ENCODE measurements at places on chromosomes 13 and 19. TPM values are rescaled to one million over a fixed set of nuclear protein-coding genes. Genes with fewer than 3 reads are reported as not detected.
A peak's percentile ranks its signal among the peaks of the same experiment; 100 is the strongest.

DNA sequence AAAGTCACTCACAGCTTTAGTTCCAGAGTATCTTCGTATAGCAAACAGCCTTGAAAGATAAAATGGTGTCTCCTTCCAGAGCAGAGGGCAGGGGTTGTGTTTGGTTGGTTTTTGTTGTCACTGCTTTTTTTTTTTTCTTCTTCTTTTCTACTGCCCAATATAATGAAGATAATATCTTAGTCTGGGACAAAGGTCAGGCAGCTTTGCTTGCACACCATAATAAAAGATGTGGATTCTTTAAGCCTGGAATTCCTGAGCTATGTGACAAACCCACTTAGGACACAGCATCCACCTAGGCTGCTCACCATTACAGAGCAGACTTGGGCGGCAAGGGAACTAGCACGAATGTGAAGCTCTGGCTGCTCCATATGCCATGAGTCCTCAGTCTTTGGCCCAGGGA lies 165.6 kb upstream of the MIR17HG start:
- no peak for DNase-seq

DNA sequence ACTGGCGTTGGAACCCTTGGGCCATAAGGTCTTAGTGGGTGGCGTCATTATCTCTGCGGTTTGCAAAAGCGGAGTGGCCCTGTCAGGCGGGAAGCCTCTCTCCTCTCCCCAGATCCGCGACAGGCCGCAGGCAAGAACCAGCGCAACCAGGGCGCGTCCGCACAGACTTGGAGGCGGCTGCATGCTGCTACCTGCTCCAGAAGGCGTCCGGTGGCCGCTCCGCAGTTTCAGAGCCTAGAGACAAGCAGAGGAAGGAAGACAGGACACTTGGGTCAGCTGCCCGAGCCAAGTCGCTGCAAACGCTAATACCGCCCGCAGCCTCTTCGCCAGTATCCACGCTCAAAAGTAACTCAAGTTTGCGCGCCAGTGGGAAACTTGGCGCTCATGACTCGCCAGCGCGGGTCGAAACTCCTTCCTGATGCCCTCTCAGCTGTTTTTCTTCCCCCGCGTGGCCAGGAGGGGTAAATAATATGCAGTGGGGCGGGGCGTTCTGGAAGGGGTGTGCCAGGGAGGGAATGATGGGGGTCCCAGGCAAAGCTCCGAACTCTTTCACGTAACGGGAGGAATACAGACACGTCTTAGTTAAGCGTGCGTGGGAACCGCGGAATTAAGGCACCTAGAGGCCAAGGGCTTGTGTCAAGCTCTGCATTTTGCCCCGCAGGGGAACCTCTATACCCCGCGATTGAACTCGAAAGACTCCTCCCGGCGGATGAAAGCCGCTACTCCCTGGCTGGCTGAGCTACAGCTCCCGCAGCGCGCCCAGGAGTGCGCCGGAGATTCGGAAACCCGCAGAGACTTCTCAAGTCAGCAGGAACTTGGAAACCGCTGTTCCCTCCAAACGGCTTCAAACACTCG lies at the start of gene EDNRB:
Gene EDNRB, minus strand, starts transcription at position 441 of the 855 bp plus-strand sequence. Its CDS starts 258 bp downstream, at position 183.
- DNase-seq, result no peak

GRCh38 chr19:4371247-4372164 lies 28.1 kb downstream of the MPND start:
- peak; percentile 85 for DNase-seq

GRCh38 chr13:43484432-43485225 lies 302.1 kb downstream of the ENOX1 start:
- peak; percentile 25 for DNase-seq

DNA sequence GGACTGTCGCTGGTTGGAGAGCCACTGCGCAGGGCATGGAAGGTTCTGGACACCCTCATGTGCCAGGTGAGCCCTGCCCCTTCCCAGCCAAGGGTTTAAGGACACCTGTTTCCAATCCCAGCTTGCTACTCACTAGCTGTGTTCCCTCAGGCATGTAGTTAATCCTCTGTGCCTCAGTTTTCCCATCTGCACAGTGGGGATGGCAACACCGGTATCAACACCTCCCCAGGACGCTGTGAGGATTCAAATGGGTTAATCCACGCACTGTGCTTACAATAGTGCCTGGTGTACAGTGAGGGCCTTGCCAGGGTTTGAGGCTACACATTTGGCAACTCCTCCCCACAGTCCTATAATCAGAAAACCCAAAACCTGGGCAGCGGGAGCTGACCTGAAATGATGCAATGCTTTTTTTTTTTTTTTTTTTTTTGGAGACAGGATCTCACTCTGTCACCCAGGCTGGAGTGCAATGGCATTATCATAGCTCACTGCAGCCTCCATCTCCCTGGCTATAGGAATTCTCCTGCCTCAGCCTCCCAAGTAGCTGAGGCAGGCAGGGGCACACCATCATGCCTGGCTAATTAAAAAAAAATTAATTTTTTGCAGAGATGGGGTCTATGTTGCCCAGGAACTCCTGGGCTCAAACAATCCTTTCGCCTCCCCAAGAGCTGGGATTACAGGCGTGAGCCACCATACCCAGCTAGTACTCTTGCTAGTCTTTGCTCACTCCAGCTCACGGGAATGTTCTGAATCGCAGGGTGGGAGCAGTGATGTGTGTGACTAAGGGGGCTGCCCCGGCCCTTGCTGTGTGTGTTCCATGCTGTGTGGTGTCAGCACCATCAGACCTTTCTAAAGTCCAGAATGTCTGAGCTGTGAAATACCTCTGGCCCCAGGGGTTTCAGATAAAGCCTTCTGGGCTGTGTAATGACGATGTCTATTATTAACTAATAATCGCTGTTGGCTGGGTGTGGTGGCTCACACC lies 2.3 kb downstream of the ACP4 start:
- DNase-seq, result no peak

GRCh38 chr19:38417544-38418506 lies 8.2 kb downstream of the RASGRP4 start:
- no peak for DNase-seq

- DNase-seq, result no peak
Observed at GRCh38 chr13:40776681-40777165, 5.7 kb upstream of the MRPS31 start.

GRCh38 chr13:113367771-113368170 lies 3.8 kb upstream of the GRTP1 start:
- DNase-seq, result no peak

- no peak for DNase-seq
Observed at GRCh38 chr13:80400164-80400864, 59.4 kb upstream of the SPRY2 start.

DNA sequence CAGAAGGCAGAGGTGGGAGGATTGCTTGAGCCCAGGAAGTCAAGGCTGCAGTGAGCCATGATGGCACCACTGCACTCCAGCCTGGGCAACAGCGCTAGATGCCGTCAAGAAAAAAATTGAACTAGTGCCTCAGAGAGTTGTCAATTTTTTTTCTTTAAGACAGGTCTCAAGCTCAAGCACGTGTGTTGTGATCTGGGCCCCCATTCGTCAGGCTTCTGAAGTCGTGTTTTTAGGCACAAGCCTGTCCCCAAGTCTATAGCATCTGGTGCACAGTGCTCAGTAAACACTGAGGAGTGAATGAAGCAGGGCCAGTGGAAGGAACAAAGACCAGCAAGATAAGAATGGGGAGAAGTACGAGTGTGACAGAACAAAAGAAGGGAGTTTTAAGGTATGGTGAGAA lies 23.7 kb upstream of the LAMP1 start:
- DNase-seq, result no peak

- no peak for DNase-seq
Observed at GRCh38 chr13:107753291-107753690, 462.0 kb downstream of the LIG4 start.

DNA sequence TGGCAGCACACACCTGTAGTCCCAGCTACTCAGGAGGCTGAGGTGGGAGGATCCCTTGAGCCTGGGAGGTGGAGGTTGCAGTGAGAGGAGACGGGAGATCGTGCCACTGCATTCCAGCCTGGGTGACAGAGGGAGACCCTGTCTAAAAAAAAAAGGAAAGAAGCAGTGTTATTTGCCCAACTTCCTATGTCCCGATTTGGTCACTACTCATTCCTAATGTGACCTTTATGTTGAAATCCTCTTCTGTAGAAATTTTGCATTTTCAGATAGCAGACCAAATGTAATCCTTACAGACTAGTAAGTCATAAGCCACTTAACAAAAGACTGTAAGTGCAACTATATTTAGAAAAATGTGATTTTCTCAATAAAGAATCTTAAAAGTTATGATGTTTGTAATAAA lies 18.2 kb upstream of the STK24 start:
- DNase-seq, result no peak

- peak; percentile 15 for DNase-seq
Observed at GRCh38 chr19:53865918-53866864, 1.5 kb upstream of the MYADM start.

- no peak for DNase-seq
Observed at GRCh38 chr13:102295316-102296048, 106.4 kb downstream of the FGF14 start.

GRCh38 chr19:58021541-58022282 lies 12.1 kb upstream of the ZSCAN1 start:
- DNase-seq, result no peak

GRCh38 chr19:18541258-18541991 lies 1.9 kb downstream of the FKBP8 start:
- DNase-seq, result no peak

GRCh38 chr13:106617561-106617960 lies 49.6 kb upstream of the ARGLU1 start:
- DNase-seq, result no peak

GRCh38 chr19:48489608-48490216 lies 20.5 kb downstream of the CYTH2 start:
- peak; percentile 64 for DNase-seq

GRCh38 chr19:11558881-11559828 lies at the start of gene ELOF1:
Gene ELOF1 (minus strand): TSS chr19:11559230. CDS start chr19:11554347, 4,883 bp downstream.
- peak; percentile 97 for DNase-seq

GRCh38 chr13:98007001-98007400 lies 53.5 kb downstream of the IPO5 start:
- DNase-seq, result no peak

- no peak for DNase-seq
Observed at GRCh38 chr13:20053016-20053415, 94.5 kb downstream of the ZMYM2 start.

DNA sequence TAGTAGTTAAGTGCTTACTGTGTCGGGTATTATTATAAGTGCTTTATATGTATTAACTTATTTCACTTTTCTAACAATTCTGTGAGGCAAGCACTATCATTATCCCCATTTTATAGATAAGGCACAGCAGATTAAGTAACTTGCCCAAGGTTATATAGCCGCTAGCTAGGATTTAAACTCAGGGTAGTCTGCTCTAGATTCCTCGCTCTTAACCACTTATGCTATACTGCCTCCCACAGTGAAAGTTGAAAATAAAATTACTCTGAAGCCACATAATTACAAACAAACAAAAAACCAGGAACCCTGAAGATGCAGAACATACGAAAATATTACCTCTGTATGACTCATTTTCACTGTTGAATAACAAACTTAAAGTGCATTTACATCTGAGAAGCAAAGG lies 3.9 kb downstream of the TEX30 start:
- DNase-seq, result no peak

- DNase-seq, result no peak
Observed at GRCh38 chr13:35552172-35552844, 75.8 kb upstream of the MAB21L1 start.

DNA sequence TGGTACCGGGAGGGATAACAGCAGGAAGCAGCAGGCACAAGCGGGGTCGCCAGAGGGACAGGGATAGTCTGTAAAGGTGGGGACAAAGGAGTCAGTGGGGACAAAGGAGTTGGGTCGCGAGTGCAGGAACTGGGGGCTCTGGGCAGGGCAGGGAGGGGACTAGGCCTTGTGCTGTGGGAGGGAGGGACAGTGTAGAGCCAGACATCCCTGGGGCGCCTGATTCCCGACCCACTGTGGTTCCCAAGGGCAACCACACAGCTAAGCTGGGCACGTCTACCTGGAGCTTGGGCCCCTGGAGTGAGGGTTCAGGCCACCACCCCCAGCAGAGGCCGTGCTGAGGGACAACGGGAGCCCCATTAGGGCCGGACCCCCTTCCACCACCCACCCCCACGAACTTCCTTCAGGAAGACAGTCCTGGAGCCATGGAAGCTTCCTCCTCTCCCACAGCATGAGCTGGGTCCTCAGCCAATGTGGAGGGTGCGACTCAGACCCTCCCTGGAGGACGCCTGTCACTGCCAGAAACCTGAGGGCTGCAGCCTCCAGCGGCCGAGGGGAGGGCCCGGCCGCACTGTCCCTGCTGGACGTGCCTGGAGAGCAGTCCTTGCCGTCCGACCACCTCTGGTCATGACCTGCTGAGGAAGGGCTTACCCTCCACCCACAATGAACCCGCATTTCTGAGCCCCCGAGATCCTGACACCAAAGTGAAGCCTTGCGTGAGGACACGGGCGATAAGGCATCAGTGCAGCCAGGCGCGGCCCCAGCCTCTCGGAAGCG lies 77.9 kb downstream of the SPACA7 start:
- DNase-seq, result no peak

- no peak for DNase-seq
Observed at GRCh38 chr19:28351761-28352160, 861.2 kb downstream of the UQCRFS1 start.

DNA sequence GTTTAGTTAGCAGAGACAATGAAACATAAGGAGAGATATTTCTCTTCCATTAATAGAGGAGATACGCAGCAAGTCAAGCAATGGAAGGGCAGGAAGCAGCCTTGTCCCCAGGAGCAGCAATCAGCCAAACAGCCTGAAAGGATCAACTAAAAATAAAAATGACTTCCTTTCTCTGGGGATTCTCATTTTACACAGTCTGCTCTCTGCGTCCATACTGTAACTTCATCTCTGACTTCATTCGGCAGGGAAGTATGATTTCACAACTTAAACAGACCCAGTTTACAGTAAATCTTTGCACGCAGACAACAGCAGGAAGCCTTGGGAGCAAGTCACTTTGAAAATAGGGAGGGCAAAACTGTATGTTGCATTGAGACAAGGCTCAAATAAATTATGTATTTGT lies 826.7 kb downstream of the DIAPH3 start:
- DNase-seq, result no peak

The SYNGR4 gene
- not detected for total RNA-seq

The IGSF23 gene
- total RNA-seq, result not detected

The TEX26 gene
- not detected for total RNA-seq

The FAM83E gene
- not detected for total RNA-seq

The ABHD8 gene
- total RNA-seq, result 12.2 TPM

The VSTM1 gene
- total RNA-seq, result not detected

The DAND5 gene
- not detected for total RNA-seq

The TRIM13 gene
- 11.4 TPM for total RNA-seq

The LHFPL6 gene
- total RNA-seq, result 19.2 TPM

The LILRB2 gene
- total RNA-seq, result 1.2 TPM

The IQCN gene
- 0.61 TPM for total RNA-seq

The SOHLH2 gene
- 2.4 TPM for total RNA-seq

The NCAN gene
- total RNA-seq, result not detected

The KLK12 gene
- not detected for total RNA-seq

The ZNF565 gene
- total RNA-seq, result 2.4 TPM

Measured in gastrocnemius medialis (tissue), 4 donors.